ENCODE measurements at places on chromosomes 7 and 10. TPM values are rescaled to one million over a fixed set of nuclear protein-coding genes. Genes with fewer than 3 reads are reported as not detected.

Gene NKX1-2
- not detected for total RNA-seq

Gene DLX6
- not detected for total RNA-seq

Gene AGAP9
- 4.2 TPM for total RNA-seq

Gene ABCB4
- total RNA-seq = not detected

Gene C10orf105
- not detected for total RNA-seq

Gene CUBN
- 3.4 TPM for total RNA-seq

Gene PLAU
- total RNA-seq = 21.6 TPM

Gene CTBP2
- 37.9 TPM for total RNA-seq

Gene CTAGE8
- total RNA-seq = not detected

Gene PNLIP
- total RNA-seq = not detected

Gene COBL
- total RNA-seq = not detected

Gene TMEM26
- total RNA-seq = 5.7 TPM

Gene RBM33
- total RNA-seq = 72.1 TPM

Gene CYP2C19
- not detected for total RNA-seq

Gene PIP
- total RNA-seq = not detected

Gene C10orf143
- total RNA-seq = 0.49 TPM

Gene ADARB2
- total RNA-seq = not detected

Gene ZNF316
- 9.9 TPM for total RNA-seq

Gene TSPAN12
- total RNA-seq = 5.6 TPM

Gene ATG9B
- total RNA-seq = 0.98 TPM

Gene GPR22
- total RNA-seq = not detected

Gene KCNK18
- not detected for total RNA-seq
